Diencephalon (tissue), 1 donor: ENCODE measurements at places on chromosomes 3 and 15. TPM values are rescaled to one million over a fixed set of nuclear protein-coding genes. Genes with fewer than 3 reads are reported as not detected.

CPNE9 gene
- total RNA-seq = 12.7 TPM

ACP3 gene
- total RNA-seq = 1.2 TPM

MGLL gene
- 43.4 TPM for total RNA-seq

MUC20 gene
- total RNA-seq = 3.5 TPM

ZCWPW2 gene
- 2.8 TPM for total RNA-seq
